ENCODE measurements at places on chromosomes 5 and 9. TPM values are rescaled to one million over a fixed set of nuclear protein-coding genes. Genes with fewer than 3 reads are reported as not detected.
A peak's percentile ranks its signal among the peaks of the same experiment; 100 is the strongest.

DNA sequence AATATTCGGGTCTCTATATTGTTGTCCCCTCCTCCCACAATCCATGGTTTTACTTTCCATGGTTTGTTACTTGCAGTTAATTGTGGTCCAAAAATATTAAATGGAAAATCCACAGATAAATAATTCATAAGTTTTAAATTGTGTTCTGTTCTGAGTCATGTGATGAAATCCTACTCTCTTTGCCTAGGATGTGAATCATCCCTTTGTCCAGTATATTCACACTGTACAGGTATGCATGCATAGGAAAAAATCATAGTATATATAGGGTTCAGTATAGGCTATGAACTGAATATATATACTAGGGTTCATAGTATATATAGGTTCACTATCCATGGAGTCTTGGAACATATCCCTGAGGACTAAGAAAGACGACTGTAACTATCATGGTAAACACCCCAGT lies 19.6 kb downstream of the INSYN2B start:
- DNase-seq = no peak

The CARTPT gene
- not detected for total RNA-seq

DNA sequence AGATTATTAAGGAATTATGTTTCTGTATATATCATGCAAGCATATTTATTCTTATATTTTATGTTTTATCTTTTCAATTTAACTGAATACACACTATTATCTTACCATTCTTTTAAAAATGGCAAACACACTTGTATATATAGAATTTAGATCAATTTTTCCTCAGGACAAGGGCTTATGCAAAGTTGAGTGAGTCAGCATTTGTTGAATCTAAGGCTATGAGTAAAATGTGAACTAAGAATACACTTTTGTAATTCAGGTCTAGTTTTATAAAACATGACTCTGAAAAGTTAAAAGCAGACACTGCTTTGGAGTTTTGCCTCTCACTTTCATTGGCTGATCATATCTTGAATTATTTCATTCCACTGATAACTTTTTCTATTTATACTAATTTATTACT lies 127.8 kb downstream of the FOCAD start:
- no peak for DNase-seq

DNA sequence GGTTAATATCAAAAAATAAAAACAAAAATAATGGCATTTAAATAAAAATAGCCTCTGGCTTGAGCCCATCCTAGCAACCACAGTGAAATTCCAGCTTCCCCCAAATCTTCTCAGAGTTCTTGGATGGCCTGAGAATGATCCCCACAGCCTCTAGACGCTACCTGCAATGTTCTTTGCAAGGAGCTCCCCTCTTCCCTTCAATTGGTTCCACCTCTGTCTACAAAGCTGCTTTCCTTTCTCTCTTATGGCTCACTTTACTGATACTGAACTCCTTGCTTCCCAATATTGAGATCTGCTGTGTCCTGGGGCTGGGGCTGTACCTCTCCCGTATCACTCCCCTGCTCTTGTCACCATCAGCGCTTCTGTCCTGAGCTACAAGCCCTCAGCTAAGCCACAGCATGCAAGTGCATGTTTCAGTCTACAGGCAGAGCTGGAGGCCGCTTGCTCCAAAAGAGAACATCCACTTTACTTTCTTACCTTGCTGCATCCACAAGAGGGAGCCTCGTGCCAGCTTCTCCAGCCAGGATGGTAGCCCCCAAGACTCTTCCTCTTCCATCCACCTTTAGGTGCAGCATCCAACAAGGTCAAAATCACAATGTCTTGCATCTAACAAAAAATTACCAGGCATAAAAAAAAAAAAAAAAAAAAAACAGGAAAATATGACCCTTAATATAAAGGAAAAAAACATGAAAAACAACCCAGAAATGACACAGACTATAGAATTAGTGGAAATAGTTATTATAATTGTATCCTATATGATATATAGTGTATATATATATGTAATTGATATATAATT lies 57.4 kb upstream of the PRSS3 start:
- no peak for DNase-seq

The PCSK1 gene
- 1.8 TPM for total RNA-seq

GRCh38 chr5:95283761-95284571 lies 928 bp downstream of the MCTP1 start:
- DNase-seq = peak; percentile 76

The DPYSL3 gene
- total RNA-seq = 344 TPM

GRCh38 chr9:93223260-93224180 lies 39.6 kb downstream of the WNK2 start:
- DNase-seq = no peak

GRCh38 chr9:28981129-28981528 lies 1407.8 kb upstream of the C9orf72 start:
- no peak for DNase-seq

- no peak for DNase-seq
Measured at GRCh38 chr9:22285066-22285465, 161.6 kb upstream of the DMRTA1 start.

DNA sequence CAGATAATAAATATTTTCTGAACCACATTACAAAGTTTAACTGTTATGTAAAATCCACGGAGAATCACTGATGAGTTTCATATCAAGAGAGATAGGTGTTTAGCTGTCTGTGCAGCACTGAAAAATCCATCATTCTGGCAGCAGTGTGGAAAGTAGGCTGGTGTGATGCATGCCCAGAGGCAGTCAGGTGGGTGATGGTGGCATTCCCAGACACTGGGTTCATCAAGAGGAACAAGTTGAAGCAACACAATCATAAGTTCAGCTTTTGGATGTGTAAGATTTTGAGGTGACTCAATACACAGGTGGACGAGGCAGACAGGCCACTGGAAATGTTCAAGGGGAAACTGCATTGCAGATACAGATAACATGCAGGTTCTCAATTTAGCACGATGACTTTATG lies 11.9 kb downstream of the DNAH5 start:
- DNase-seq = no peak
